T-helper 22 cell (primary cell): ENCODE measurements at places on chromosomes 5 and 9.

DNA sequence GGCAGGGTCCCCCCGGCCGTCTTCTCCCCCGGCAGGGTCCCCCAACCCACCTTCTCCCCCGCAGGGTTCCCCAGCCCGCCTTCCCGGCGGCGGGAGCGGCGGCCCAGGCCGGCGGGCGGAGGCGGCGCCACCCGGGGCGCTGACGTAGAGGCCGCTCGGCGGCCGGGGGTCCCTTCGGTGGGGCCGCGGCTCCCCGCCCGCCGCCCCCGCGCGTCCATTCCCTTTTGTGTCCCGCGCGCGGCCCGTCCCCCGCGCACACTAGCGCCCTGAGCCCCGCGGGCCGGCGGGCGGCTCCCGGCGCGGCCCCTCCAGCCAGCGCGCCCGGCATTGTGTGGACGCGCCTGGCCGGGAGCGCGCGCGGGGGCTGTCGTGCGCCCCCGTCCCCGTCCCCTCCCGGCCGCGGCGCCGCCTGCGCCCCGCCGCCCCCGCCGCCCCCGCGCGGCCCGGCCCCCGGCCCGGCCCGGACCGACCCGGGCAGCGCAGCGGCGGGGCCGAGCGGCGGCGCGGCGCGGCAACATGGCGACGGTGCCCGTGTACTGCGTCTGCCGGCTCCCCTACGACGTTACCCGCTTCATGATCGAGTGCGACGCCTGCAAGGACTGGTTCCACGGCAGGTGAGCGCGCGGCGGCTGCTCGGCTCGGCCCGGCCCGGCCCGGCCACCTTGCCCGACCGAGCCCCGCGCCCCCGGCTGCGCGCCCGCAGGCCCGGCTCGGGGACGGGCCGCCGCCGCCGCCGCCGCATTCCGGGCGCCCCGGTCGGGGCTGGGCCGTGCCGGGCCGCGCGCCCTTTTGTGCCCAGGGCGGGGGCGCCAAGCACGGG, at the start of gene PHF2:
Gene PHF2 (plus strand): TSS at position 327 of the 820 bp plus-strand sequence. CDS start 190 bp downstream, at position 517.
- DNase-seq: no peak

DNA sequence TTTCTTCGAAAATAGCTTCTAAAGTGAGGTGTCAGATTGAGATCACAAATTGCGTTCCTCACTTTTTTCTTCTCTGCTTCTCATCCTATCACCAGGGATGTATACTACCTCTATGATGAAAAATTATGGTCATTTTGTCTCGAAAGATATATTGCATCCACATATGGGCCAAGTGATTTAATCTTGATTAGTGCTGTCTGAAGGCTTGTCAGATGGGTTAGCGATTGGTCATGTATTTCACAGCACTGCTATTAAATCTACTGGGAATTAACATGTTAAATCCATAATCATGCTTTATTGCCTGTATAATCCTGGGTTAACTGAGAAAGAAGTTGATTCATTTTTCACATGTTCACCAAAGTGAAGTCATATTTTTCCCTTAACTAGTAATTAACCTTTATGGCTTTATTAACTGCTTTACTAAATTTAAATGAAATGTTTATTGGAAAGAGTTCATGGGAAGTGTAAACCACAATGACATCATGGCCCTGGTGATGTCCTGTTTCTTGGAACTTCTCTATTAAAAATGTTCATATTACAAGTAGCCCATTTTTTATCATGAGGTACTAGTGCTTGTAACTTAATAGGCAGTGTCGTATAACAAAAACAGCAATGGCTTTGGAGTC, 193.3 kb downstream of the SMC2 start:
- DNase-seq: no peak

DNA sequence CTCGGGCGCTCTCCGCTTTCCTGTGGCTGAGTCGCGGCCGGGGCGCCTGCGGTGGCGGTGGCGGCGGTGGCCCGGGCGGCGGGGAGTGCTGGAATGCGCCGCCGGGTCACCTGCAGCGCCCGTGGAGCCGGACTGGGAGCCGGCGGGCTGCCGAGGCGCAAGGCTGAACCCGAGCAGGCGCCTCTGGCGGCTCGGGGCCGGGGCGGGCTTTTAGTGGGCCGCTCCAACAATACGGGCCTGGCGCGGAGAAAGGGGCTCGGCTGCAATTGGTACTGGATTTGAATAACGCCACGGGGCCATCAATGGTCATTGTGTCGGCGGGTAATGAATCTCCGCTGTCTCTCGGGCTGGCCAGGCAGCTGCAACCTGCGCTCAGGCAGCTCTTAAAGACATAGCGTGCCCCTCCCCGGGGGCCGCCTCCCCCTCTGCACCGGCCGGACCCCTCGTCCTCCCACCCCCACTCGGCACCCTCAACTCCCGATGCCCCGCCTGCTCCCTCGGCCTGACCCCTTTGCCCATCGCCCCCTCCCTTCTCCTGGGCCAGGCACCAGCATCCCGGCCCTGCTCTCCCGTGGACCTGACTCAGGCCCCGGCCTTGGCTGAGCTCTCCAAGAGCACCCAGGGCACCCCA, 22.1 kb downstream of the URM1 start:
- no peak for DNase-seq

GRCh38 chr5:107605596-107606125, 65.1 kb downstream of the EFNA5 start:
- DNase-seq: no peak
